ENCODE measurements at places on chromosomes 5 and 9.

GRCh38 chr5:168413062-168413461 is 73.2 kb upstream of the RARS1 start:
- DNase-seq = no peak

DNA sequence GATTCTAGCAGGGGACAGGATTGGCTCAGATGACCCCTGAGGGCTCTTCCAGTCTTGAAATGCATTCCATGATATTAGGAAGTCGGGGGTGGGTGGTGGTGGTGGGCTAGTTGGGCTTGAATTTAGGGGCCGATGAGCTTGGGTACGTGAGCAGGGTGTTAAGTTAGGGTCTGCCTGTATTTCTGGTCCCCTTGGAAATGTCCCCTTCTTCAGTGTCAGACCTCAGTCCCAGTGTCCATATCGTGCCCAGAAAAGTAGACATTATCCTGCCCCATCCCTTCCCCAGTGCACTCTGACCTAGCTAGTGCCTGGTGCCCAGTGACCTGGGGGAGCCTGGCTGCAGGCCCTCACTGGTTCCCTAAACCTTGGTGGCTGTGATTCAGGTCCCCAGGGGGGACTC is 2.9 kb upstream of the MYOZ3 start:
- no peak for DNase-seq

DNA sequence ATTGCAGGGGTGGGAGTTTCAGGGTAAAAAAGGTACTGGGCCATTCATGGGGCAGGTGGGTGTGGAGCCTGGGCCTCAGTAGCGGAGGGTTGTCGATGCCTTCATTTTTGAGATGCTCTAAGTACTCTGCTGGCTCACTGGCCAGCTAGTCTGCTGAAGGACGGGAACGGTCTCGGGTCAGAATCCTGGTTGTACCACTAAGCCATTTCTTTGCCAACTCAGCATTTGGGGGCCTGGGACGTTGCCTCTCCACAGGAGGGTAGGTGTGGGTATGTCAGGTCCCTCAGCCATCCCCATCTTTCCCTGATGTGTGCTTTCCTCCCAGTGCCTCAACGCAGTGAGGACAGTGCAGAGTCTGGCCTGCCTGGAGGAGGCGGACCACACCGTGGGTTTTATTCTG is 25.1 kb downstream of the SH3GLB2 start:
- DNase-seq = no peak

GRCh38 chr9:107112707-107113243 is 170.3 kb upstream of the RAD23B start:
- no peak for DNase-seq

DNA sequence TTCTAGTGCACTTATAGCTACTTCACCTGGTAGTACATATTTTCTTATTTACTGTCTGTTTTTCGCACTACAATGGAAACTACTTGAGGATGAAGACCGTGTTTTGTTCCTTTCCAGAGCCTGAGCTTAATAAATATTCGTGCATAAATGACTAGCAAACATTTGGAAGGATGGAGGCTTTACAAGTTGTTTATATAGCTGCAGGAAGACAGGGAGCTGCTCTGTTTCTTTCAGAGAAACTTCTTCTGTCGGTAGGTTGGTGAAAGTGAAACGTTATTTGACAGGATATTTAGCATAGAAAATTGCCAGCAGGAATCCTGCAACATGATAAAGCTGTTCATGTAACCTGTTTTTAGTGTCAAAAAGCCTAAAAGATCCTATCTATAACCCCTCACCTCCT is 210.6 kb downstream of the PCSK5 start:
- no peak for DNase-seq

DNA sequence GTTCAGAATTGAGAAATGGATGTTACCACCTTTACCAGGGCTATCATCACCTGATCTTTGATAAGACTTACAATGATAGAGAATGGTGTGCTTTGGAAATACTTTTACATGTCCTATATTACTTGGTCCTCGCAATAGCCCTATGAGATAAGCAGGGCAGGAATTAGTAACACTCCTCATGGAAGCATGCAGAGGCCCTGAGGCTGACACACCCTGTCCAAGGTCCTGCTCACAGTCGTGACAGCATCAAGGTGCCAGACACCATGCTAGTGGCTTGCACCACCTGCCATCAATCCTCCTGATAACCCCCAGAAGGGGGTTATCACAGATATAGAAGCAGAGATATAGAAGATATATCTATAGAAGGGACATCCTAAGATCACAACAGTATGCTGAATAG is 216.8 kb upstream of the TBC1D2 start:
- DNase-seq = no peak

GRCh38 chr9:5554254-5554653 is 43.9 kb downstream of the PDCD1LG2 start:
- DNase-seq = no peak

DNA sequence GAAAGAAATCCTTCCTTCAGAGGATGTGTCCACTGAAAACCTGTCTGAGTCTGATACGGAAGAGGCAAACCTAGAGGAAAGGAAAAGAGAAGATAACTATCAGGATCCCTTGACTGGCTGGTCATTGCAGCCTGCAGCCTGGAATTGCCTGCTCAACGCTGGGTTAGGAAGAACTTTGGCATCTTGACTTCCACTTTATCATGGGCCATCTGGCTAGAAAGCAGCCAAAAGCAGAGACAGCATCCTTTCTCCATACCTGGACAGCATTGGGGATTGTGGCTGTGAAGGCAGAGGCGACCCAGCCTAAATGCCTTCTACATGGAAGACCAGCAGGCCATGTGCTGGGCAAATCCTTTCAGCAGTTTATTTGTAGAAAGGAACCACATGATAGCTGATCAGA is 58.7 kb upstream of the PTPN3 start:
- no peak for DNase-seq

DNA sequence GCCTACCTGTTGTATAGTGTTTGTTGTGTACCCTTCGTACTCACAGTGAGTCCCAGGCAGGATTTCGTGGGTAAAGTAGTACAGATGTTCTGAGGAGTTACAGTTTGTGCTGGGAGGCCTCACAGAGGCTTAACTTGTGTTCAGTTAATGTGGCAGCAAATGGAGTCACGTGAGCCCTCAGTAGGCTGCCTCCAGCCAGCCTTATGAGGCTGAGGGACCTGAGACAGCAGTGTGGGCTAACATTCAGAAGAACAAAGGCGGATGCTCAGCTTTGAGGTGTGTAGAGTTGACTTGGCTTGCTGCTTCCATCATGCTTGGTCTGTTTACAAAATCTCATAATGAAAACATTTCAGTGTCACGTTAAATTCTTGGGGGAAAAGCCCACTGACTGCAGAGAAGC is 118.1 kb downstream of the TRIO start:
- no peak for DNase-seq

All from cortex of kidney (tissue), 1 donor.